ENCODE measurements at places on chromosomes 5 and 9. TPM values are rescaled to one million over a fixed set of nuclear protein-coding genes. Genes with fewer than 3 reads are reported as not detected.

The ARSI gene
- total RNA-seq, result 3.8 TPM

The ADAMTSL2 gene
- 5.9 TPM for total RNA-seq

The APBA1 gene
- 8.4 TPM for total RNA-seq

The BSPRY gene
- 0.15 TPM for total RNA-seq

The SLC25A25 gene
- 8.5 TPM for total RNA-seq
